Naive thymus-derived CD4-positive, alpha-beta T cell (primary cell): ENCODE measurements at places on chromosomes 1 and 21.

- DNase-seq: no peak
Observed at GRCh38 chr1:177600321-177600720, 369.5 kb downstream of the SEC16B start.

GRCh38 chr1:36773827-36774541 lies 260.3 kb downstream of the GRIK3 start:
- no peak for DNase-seq

- DNase-seq: no peak
Observed at GRCh38 chr1:1144843-1145546, 28.7 kb upstream of the TTLL10 start.

DNA sequence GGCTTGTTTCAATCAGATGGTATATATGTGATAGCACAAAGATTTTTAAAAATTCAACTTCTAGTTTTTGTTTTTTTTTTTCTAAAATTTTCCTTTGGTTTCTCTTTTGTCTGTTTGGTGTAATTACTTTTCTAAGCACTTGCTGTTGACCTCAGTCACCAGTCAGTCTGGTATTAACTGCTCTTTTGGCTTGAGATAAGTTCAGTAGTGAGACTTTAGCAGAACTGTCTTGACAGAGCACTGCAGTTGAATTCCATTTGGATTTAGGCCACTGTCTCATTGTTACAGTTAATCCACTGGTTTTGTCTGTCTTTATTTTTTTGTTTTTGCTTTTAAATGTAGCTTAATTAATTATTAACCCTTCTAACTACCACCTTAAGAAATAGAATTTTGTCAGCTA lies 36.2 kb downstream of the OSBPL9 start:
- DNase-seq: no peak

DNA sequence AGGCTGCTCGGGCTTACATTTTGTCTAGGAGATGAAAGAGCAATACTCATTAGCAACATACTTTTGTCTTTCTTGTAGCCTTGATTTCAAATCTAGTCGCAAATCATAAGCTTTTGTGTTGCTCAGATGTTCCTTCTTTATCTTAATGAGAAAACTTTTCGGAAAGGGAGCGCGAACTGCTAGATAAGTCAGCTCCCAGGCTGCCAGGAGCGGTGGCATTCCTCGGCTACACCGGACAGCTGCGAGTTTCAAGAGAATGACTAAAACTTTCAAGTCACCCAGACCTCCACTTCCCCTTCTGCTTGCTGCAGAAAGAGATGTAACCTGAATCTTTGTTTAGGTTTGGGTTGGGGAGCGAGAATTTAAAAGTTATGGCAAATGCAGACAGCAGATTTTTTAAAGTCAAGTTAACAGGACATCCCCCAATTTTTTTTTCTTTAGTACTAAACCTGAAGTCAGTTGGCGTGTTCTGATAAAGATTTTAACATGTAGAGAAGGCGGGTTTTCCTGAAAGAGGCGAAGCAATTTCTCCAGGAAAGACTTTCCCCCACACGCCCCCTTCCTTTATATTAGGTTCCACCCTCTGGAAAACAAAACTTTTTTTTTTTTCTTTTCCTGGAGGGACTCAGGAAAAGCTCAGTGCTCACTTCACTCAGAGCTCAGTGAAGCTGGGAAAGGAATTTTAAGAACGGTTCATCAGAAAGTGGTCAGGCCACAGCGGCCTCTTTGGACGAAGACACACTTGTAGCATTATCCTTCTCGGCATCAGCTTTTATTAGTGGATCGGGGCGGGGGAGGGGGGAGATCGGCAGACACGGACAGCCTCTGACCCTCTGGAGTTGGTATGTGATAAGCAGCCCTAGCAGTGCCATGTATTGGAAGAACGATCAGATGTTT lies at the start of gene LHX8:
TSS of gene LHX8 (plus strand) at position 639 of the 897 bp plus-strand sequence. CDS start 2,227 bp downstream, outside the sequence.
- no peak for DNase-seq

- peak; percentile 73 for DNase-seq
Observed at GRCh38 chr1:9628541-9629444, 22.7 kb upstream of the PIK3CD start.

- no peak for DNase-seq
Observed at GRCh38 chr1:65393347-65393746, 27.1 kb upstream of the LEPR start.

DNA sequence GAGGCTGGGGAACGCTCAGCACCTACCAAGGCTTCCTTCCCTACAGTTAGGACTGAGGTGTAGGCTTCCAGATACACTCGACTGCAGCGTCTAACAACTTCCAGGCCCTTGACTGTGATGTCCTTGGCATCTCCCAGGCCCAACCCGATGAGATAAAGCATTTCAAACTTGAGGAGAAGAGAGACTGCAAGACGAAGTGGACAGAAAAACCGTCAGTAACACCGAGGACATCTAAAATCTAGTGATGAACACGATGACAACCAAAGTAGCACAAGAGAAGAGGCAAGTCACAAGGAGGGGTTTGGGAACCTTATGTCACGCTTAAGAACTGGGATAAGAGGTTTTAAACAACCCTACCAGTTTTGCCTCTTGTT lies 314 bp downstream of the DPH5 start:
- no peak for DNase-seq

DNA sequence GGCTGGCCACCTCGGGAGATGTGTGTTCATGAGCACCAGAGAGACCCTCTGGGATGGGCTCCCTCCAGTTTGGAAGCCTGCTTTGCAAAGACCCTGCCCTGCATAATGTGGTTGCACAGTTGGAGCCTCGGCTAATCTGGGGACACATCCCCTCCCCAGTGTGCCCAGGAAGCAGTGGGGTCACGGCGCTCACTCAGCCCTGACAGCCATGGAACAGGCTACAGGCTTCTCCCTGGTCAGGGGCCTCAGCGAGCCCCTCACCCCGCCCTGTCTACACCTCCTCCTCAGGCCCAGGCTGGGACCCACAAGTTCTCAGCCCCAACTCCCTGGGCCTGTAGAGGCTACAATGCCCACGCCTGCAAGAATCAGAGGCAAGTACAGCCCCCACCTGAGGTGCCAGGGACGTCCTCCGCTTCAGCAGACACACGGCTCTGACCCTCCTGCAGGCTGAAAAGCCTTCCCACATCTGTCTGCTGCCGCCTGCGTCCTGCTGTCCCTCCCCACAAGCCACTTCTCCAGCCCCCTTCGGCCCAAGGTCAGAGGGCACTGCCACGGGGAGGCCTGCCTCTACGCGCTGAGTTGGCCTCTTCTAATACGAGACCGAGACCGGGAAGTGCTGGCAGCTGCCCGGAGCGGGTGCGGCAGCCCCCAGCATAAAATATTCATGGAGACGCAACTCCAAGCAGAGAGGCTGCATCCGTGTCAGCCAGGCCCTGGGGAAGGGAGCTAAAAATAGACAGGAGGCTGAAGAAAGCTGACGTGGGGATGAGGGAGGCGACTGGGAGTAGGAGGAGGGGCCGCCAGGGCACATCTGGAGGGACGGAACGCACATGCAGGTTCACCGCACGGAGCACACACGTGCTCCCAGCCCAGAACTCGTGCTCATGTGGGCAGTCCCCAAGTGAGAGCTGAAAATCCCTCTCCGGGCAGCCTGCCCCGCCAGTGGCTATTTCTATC lies 15.2 kb upstream of the GPR153 start:
- DNase-seq: no peak

GRCh38 chr21:45114072-45114471 lies 39.7 kb downstream of the ADARB1 start:
- DNase-seq: no peak

DNA sequence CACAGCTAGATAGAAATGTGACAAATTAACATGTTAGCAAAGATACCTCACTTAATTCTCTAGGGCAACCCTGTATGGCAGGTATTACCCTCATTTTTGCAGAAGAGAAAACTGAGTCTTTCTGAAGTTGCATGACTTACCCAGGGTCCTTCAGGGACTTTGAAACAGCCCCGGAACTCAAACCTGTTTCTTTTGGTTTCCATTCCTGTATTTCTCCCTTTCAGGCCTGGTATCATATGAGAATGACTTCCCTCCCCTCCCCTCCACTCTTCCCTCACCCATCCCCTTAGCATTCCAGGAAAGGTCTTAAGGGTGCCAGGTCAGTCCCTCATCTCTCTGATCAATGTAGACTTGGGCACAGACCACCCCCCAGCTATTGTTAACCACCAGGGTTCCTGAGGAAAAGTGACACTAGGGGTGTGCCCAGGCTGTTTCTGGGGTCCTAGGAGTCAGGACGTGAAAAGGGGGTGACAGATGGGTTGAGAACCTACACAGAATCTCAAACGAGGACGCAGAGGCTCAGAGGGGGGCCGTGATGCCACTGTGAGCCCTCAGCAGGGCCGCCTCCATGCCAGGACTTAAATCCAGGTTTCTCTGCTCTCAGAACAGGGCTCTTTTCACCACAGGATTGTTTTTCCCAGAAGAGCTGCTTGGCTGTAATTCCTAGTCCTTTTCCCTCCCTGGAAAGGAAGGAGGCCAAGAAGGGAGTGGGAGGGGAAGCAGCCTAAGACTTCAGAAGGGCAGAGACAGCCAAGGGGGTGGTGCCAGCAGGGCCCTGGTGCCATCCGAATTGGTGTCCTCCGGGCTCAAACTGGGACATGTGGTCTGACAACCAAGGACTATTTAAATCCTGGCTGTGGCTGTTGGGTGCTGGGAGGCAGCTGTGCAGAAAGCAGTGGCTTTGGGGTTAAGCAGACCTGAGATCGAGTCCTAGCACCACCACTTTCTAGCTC lies 2.1 kb upstream of the WASF2 start:
- DNase-seq: no peak

GRCh38 chr1:104028416-104029035 lies 278.8 kb downstream of the AMY1C start:
- no peak for DNase-seq

DNA sequence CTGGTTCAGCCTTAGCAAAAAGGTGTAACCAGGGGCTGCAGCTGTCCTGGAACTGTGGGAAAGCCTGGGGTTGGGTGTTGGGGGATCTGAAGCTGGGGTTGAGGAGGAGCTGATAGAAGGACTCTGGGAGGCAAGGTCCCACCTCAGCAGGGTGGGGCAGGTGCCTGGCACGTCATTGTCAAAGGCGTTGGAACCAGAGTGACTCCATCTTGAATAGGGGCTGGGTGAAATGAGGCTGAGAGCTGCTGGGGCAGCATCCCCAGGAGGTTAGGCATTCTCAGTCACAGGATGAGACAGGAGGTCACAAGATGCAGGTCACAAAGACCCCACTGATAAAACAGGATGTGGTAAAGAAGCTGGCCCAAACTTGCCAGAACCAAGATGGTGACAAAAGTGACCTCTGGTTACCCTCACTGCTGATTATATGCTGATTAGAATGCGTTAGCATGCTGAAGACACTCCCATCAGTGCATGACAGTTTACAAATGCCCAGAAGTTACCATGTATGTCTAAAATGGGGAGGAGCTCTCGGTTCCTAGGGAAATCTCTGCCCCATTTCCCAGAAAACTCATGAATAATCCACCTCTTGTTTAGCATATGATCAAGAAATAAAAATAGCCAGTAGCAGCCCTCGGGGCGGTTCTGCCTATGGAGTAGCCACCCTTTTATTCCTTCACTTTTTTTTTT lies 85.4 kb downstream of the IER5 start:
- no peak for DNase-seq

GRCh38 chr1:213201380-213202155 lies 150.5 kb downstream of the RPS6KC1 start:
- no peak for DNase-seq

DNA sequence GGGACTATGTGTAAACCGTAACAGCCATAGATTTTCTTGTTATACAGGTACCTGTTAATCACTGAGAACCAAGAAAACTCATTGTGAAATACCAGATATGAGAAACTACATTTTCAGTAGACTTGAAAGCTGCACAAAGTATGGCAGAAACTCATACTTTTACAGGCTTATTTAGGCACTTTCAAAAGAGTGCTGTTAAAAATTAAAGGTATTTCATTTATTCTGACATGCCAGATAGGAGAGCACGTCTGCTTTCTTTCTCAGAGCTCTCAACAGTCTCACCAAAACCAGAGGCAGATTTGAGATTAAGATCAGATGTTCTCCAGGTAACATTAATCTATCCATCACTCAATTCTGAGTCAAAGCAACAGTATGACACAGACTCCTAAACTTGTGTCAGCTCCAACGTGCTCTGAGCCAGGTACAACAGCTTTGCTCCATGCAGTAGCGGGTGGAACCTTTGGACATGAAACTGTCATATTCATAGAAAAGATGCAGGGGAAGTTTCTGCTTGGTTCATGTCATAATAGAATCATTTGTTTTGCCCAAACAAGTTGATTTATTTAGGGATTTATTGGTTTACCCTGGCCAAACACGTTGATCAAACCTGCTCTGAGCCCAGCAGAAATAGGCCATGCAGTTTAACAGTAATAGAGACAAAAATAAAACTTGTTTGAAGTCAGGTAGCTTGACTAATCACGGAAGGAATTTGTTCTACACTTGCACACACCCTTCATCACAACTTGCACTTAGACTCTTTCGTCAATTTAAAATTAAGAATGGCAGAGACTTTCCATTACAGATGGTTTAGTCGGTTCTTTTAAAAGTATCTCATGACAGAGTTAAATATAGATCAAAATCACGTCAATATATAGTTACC lies 20.8 kb upstream of the TSNAX start:
- no peak for DNase-seq

DNA sequence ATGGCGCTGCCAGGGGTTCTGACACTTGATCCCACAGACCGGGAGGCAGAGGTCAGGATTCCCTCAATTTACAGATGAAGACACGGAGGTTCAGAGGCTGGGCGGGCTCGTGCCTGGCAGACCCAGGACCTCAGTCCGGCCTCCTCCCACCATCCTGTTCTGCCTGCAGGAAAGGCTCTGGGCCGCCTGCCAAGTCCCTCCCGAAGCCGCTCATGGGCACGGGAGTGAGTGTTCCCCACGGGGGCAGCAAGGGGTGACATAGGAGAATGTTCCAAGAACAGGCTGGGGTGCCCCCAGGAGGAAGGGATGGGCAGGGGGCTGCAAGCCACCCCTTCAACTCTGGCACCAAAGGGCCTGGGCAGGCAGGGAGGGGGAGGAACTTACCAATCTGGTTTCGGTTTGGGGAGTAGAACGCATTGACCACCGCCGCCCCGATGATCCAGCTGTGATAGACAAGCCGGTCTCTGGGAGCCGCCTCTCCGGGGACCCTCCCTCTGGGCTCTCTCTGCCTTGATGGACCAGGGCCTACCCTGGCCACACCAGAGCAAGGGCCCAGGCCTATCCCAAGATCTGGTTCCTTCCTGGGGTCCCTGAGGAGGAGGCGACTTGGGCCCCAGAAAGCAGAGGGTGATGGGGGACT lies 7.5 kb downstream of the PRXL2B start:
- DNase-seq: peak; percentile 6

GRCh38 chr1:206896261-206896660 lies 982 bp upstream of the IL24 start:
- DNase-seq: no peak
